ENCODE measurements at places on chromosomes 12 and 14. TPM values are rescaled to one million over a fixed set of nuclear protein-coding genes. Genes with fewer than 3 reads are reported as not detected.

GRCh38 chr14:57769863-57770523, 95.9 kb downstream of the SLC35F4 start:
- no peak for DNase-seq

DNA sequence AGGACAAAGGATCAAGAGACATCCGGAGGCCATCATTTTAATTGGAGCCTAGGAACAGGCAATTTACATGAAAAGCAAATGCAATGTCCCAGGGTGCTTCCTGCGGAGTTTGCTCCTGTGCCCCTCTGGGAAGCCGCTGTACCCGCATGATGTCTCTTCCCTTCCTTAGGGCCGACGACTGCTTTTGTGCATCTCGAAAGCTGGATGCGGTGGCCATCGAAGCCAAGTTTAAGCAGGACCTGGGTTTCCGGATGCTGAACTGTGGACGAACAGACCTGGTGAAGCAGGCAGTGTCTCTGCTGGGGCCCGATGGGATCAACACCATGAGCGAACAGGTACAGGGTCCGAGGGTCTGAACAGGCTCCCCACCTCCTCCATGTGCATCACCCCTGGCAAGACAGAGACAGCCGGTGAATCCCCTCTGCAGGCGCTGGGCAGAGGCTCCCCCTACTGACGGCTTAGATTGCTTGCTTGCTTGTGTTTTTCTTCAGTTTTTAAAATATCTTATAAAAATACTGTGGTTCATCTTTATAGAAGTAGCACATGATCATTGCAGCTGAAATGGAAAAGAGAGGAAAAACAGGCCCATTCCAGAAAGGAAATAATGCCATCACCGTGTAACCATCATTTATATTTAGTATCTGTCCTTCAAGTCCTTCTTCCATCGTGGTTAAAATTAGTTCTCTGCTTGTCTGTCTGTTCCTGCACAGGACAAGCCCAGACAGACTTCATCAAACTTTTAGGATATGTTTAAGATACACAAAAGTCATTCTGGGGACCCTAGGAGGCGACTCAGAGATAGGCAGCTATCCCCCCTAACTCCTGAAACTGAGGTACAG, 75.4 kb upstream of the PWP1 start:
- DNase-seq: no peak

TMEM132D gene
- 1.6 TPM for polyA plus RNA-seq

CISTR gene
- 0.22 TPM for polyA plus RNA-seq

CLEC2A gene
- not detected for polyA plus RNA-seq

ZNF705A gene
- not detected for polyA plus RNA-seq

GRCh38 chr12:106327309-106327869, 24.9 kb downstream of the TCP11L2 start:
- no peak for DNase-seq

- DNase-seq: no peak
Observed at GRCh38 chr12:108348842-108349241, 9.7 kb upstream of the CMKLR1 start.

- peak; percentile 12 for DNase-seq
Observed at GRCh38 chr12:39272871-39273655, 169.9 kb downstream of the KIF21A start.

DNA sequence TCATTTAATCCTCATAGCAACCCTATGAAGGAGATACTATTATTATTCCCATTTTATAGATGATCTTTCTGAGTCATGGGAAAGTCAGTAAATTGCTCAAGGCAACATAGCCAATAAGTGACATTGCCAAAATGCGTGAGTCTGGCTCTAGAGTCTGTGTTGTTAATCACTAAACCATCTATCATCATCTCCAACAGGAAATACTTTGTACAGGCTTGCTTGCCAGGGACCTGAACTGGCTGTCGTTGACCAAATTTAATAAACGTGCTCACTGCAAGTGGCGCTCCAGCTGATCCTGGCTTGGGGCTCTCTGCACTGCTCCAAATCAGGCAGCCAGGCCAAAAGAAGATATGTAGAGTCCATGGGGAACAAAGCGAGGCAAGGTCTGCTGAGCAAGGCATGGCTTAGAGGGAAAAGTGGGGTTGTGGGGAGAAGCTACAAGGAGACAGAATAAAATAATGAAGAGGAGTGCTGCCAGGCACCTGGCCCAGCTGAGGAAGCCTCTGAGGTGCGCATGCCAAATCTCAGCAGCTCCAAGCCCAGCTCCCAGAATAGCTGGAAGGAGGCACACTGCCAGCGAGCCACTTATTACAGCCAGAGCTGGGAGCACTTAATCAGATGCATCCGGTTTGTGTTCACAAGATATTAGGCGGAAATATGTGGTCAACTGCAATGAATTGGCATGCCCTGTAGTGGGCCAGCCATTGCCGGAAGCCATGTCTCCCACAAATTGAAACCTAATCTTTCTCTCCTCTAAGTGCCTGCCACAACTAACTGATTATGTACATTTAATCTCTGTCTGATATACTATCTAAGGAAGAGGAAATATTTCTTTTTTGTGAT, 43.3 kb upstream of the PTPRO start:
- DNase-seq: no peak

KRT85 gene
- polyA plus RNA-seq: not detected

PRR4 gene
- 8.1 TPM for polyA plus RNA-seq

- DNase-seq: no peak
Observed at GRCh38 chr12:23217158-23217557, 592.2 kb downstream of the ETNK1 start.

DNA sequence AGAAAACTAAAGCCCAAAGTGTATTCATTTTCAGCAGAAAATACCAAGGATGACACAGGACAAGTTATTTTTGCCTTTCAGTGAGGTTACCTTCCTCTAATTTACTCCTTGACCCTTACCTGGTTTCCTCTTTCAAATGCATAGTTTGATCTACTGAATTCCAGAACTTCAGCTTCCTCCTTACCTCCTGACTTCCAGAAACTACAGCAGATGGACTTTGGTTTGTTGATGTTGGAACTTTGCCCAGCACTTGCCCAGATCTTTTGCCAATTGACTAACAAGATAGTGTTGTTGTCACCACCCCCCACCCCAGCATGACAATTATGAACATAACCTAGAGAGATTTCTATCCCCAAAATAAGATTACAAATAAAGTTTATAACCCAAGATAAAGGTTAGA, 63.2 kb downstream of the NAV3 start:
- DNase-seq: no peak

GRCh38 chr14:69858801-69859200, 20.4 kb upstream of the SMOC1 start:
- DNase-seq: no peak

DNA sequence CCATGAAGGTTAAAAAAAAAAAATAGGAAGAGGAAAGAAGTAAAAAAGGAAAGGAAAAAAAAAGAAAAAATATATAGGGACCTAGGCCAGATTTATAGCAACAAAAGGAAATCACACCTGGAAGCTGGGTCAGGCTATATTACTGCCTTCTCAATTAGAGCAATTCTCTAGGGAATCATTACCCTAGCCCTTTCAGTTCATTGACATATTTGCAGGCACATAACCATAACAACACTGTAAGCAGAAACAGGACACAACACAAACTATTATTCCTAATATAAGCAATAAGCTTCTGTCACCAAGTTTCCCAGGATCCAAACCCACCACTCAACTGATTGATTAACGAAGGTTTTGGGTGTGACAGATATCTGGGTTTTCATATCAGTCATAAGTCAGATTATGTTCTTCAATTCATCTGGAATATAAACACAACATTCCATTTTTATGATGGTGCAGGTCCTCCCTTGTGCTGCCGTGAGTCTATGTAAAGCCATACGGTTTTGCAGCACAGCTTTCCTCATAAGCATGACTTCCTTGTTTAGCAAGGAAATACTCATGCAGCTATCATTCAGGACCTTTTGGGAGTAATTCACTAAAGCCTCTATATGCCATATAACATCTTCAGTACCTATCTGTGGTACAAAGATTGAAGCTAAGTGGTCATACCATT, 4.2 kb downstream of the PCNX4 start:
- DNase-seq: no peak

Measured in right renal pelvis (tissue), 4 donors.